ENCODE measurements at places on chromosomes 7 and 10.

GRCh38 chr7:37071124-37071523, 346.8 kb upstream of the AOAH start:
- no peak for DNase-seq

GRCh38 chr7:128201067-128201689, 39.9 kb upstream of the LEP start:
- no peak for DNase-seq

- no peak for DNase-seq
Observed at GRCh38 chr7:37410305-37411229, 38.1 kb downstream of the ELMO1 start.

GRCh38 chr10:77556990-77557601, 80.5 kb downstream of the KCNMA1 start:
- DNase-seq: no peak

- DNase-seq: peak; percentile 92
Observed at GRCh38 chr7:27873981-27874957, 134.3 kb downstream of the TAX1BP1 start.

- DNase-seq: no peak
Observed at GRCh38 chr10:23693925-23694324, 255.1 kb downstream of the OTUD1 start.

DNA sequence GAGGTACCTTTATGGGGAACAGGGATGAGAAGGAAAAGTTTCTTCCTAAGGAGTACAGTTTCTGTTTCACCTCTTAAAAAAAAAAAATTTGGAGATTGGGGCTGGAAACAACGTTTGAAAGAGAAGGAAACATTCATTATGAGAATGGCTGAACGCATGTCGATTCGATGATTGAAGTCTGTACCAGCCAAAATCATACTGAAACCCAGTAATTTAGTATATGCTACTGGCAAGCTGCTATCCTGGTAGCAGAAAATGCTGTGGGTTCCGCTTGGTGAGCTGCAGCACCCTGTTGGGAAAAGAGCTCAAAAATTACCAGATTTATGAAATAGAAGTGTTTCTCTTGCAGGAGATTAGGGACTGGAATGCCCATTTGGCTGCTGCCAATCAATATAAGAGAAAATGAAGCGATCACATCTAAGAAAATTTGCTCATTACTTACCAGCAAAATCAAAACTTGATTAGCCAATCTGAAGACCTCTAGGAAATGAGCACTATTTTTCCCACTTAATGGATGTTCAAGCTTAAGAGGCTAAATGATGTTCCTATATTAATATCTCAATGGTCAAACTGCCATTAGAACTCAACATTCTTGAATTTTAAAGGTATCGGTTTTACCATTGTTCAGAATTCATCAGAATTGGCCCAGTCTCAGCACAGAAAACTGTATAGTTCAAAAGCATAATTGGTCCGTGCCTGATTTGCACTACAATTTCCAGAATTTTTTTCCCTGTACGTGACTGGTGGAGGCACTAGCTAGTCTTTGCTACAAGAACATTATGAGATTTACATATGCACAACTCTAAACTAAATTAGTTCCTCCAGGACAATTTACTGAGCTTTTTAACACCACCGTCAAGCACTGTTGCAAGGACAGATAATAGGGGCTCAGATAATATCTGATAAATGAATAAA, 1.2 kb upstream of the ITGB1 start:
- peak; percentile 38 for DNase-seq

DNA sequence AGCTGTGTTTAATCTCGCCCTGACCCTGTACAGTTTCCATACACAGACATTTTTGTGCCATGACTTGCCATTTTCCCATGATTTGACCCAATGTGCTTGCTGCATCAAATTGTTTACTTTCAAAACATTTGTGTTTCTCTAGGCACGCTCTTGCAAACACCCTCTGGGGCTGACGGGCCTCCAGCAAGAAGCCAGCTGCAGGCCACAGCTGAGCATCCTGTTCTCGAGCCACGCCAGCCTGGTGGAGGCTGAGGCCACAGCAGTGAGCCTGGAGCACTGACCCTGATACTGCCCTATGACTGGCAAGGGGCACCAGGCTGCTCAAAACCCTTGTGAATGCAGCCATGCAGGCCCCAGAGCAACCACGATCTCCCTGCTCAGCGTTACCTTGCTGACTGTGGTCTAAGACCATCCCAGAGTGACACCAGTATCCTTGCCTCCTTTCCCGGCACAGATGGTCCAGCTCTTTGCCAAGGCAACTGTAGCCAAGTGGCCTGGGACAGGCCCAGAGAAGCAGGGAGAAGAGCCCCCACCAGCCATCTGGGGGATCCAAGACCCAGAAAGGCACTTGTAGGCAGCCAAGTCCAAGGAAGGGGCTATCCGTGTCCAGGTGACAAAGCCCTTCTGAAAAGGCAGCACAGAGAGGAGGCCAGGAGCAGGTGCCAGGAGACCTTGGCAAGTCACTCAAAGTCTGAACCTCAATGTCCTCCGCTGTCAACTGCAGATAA, 78.5 kb downstream of the OAT start:
- peak; percentile 96 for DNase-seq

GRCh38 chr7:81845744-81846241, 75.9 kb upstream of the HGF start:
- peak; percentile 68 for DNase-seq

DNA sequence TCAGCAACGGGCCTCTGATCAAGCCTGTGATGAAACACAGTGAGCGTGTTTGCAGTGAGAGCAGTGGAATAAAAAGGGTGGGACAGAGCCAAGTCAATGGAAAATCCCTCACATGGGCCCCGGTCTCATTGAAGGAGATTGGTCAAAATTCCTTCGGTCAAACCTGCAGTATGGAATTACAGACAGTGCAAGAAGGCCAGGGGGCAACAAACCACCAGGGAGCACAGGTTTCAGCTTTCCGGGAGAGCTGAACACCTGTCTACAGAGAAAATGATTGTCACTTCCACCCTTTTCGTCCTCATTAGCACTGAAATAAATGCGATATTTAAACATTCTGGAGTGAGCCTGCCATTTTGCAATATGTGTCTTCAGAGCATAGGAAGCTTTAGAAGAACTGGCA, 92.9 kb downstream of the GPR26 start:
- DNase-seq: no peak

GRCh38 chr7:50270531-50271018, 33.9 kb upstream of the IKZF1 start:
- DNase-seq: no peak

- peak; percentile 35 for DNase-seq
Observed at GRCh38 chr7:129612112-129613015, 844 bp downstream of the NRF1 start.

DNA sequence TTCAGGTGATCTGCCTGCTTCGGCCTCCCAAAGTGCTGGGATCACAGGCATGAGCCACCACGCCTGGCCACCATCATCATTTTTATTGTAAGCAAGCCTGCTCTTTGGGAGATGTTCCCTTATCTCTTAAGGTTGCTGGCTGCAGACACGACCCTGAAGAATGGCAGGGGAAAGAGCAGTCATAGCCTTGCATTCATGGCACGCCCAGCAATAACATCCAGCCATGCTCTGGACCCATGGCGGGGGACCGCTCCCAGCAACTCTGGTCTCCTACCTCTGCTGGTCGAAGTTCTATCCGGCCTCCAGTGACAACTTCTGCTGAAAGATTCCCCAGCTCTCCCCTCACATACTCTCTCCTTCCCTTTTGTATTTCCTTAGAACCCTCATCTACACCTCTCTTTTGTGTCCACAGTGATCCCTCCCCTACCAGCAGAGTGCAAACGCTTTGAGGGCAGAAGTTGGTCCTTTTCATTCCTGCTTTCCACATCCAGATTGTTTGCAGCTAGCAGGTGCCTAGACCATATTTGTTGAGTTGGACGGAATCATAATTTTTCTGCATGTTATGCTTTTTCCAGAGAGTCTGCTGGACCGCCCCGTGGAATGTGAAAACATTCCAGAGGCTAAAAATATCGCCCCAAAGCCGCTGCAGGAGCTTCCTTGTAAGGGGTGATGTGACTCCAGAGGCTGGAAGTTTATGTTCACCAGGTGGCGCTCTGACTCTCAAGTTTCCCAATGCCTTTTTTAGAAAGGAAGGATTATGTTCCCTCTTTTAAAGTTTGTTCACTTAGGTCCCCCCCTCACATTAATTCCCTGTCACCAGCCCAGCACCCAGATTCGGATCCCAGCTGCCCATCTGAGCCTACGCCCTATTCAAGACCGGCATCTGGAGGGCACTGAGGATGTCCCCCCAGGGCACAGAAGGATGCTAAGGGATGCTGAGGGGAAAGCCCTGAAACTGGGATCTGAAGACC, 4.3 kb upstream of the MARVELD1 start:
- peak; percentile 81 for DNase-seq

GRCh38 chr7:101913247-101913721, 95.9 kb downstream of the CUX1 start:
- no peak for DNase-seq

All from LHCN-M2 (cell line).